IMR-90 (cell line): ENCODE measurements at places on chromosomes 11 and 22.

GRCh38 chr11:104105155-104105554 is 58.8 kb downstream of the PDGFD start:
- DNase-seq: peak; percentile 37

DNA sequence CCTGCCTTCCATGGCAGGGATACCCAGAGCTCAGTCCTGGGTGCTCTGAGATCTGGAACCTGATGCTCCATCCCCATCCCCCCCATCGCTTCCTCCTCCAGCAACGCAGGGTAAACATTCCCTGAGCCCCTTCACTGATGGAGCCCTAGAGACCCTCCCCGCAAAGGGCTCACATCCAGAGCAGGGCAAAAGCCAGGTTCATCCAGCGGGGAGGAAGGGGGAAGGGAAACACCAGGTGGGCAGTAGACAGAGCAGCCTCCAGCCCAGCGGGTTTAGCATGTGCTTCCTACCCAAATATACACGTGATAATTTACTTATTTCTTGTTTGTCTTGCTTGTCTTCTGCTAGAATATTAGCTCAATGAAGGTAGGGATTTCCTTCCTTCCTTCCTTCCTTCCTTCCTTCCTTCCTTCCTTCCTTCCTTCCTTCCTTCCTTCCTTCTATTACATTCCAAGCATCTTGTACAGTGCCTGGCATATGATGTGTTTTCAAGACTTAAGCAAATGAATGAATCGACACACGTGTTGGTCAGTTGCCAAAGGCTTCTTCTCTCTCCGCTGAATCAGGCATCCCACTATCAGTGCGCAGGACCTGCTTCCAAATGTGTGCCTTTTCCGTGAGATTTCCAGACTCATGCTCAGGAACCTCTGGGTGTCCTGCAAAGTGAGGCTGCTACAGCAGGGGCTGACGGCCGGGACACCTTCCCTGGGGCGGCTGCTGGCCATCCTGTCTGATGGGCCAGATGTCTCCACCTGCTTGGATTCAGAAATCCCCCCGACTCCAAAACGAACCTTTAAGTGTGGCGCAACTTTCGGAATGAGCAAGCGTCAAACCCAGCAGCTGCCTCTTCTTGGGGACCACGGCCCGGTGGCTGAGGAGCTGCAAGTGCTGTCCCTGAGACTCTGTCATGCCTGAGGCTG is 955.1 kb downstream of the BRD1 start:
- DNase-seq: no peak

DNA sequence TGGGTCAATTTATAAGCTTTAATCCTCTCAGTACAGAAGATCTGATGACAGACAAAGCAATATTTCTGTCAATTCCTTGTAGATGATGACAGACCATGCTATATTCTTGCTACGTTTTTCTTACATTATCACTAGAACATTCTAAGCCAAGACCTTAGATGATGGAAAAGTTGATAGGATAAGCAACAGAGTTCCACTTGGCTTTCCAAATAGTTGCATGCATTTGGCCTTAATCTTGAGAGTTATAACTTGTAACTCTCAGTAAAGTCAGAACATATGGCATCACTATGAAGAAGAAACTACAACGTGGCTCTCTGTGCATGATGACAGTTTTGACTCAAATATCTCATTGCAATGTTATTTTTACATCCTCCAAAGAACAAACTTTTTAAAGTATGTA is 544.3 kb upstream of the LRRC4C start:
- DNase-seq: no peak

- peak; percentile 16 for DNase-seq
Measured at GRCh38 chr22:37383341-37383740, 43.9 kb downstream of the ELFN2 start.
